ENCODE measurements at places on chromosomes 3 and 15.
A peak's percentile ranks its signal among the peaks of the same experiment; 100 is the strongest.

DNA sequence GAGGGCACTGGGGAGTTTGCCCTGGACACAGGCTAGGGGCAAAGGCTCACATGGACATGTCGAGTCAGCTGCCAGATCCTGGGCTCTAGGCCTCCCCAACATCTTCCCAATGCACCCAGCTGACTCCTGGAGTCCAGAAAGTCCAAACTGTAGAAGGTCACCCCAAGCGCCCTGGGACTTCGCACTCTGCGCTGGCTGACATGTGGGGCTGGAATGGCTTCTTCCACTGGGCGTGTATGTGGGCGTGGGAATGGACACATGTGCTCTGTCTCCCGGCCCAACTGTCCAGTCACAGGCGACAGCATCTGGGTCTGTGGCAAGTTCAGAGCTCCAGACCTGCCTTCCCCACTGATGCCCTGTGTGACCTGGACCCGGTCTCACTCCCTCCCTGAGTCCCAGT, 13.2 kb upstream of the FURIN start:
- no peak for DNase-seq

DNA sequence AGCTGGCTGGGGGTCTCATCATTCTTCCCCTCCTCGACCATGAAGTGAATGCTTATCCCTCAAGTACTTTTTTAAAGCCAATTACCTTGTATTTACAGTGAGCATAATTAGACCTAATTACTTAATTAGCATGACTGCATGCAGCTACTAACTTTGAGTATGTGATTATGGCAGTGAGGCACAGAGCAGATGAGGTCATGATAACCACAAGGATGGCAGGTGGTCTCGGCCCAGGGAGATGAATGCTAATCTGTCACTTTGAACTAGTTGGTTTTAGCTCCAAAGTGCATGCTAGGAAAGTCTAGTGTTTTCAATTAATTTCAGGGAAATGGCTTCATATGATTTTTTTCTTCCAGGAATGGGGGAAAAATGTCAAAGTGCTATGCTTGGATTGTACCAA, 233.8 kb downstream of the NTRK3 start:
- no peak for DNase-seq

DNA sequence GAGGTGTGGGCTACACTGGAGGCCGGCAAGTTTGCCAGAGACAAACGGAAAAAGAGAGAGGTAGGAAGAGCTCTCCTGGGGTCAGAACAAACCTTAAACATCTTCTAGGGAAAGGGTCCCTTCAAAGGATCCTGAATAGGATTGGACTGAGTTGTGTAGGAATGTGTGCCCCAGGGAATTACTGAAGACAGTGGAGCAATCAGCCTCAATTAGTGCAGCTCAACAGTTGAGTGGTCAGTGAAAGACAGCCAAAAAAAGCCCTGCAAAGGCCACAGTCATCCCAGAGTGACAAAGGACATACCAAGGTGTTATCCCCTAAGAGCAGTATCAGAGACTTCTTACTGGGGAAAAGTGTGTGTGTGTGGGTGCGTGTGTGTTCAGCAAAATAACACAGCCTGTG, 70.3 kb downstream of the NUP210 start:
- no peak for DNase-seq

DNA sequence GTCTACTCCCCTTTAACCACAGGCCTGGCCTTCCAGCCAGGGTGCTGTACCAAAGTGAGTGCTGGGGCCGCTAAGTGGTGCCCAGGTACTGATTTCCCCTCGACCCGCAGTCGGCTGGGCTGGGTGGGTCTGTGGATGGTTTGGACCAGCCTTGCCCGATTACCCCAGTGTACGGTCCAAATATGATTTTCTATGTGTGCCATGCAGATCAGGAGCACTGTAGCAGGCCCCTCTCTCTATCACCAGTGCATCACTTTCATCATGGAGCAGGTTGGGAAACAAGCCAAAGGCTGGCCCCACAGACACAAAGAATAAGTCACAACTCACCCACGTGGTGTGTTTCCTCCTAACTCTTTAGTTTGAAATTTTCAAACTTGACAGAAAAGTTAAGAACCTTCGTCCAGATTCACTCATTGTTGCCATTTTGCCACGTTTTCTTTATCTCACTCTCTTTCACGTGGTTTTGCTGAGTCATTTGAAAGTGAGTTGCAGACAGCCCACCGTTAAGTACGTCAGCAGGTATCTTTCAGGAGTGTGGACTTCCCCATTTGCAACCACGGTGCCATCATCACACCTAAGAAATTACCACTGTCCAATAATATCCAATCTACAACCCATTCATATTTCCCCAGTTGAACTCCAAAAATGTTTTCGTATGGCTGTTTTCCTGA, 37.0 kb downstream of the ZNF710 start:
- peak; percentile 75 for DNase-seq

DNA sequence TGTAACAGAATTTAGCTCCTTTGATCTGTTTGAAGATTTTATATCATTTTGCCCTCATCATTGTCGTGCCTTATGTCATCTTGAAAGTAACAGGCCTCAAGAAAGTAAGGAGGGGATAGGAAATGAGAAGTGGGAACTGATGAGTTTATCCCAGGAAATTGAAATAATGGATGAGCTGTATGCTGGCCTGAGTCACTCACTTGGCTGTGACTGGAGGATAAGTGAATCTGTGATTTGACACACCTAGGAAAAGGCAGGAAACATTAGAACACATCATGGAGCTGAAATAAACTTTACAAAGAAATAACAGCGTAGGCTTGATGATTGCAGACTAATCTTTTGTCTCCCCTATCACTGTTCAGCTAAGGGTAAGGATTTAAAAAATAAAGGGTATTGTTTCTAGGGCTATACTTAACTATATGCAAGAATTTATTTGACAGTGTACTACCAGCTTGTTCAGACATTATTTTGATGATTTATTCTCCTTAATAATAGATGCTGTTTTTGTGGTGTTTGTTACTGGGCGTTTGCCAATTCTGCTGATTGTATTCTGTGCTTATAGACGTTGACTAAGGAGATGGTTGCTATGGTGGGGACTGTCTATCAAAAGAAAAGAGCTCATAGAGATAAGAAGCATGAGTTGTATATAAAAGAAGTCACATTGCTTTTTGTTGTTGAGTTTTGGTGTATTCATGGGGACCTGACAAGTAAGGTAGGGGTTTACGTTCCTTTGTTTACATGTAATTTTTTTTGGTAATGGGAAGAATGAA, 105.6 kb upstream of the ROPN1 start:
- DNase-seq, result no peak

DNA sequence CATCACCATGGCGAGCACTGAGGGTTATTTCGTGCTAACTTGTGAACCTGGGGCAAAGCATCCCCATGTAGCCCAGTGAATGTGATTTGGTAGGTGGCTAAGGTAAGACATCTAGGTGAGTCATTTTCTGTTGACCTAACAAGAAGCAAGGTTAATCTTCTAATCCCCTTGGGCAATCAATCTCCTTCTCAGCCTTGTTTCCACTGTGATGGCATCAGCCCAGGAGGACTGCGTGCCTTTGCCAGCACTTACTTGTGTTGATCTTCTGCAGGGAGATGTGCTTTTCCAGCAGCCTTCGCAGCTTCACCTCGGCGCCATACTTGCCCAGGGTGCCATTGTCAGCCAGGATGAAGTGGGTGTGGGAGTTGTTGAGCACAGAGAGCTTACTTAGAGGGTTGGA, 35.7 kb downstream of the TRPM1 start:
- no peak for DNase-seq

- no peak for DNase-seq
Measured at GRCh38 chr3:5136211-5136918, 14.3 kb downstream of the ARL8B start.

GRCh38 chr3:177039490-177040274, 157.6 kb downstream of the TBL1XR1 start:
- no peak for DNase-seq

DNA sequence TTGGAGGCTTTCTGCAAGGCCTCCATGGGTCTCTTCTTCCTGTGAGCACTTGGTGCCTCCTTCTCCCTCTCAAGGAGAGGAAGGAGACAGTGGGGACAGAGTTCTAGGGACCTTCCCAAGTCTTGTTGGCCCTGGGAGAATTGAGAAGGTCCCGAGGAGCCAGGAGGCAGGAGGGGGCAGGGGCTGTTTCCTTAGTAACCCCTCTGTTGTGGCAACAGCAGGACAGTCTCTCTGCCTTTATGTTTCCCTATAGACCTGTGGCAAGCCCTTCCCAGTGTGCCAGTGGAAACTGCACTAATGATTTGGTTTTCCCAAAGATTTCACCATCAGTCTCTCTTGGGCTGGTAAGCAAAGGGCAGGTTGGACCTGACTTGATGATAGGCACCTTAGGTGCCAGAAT, 87.8 kb upstream of the GALNT15 start:
- no peak for DNase-seq

DNA sequence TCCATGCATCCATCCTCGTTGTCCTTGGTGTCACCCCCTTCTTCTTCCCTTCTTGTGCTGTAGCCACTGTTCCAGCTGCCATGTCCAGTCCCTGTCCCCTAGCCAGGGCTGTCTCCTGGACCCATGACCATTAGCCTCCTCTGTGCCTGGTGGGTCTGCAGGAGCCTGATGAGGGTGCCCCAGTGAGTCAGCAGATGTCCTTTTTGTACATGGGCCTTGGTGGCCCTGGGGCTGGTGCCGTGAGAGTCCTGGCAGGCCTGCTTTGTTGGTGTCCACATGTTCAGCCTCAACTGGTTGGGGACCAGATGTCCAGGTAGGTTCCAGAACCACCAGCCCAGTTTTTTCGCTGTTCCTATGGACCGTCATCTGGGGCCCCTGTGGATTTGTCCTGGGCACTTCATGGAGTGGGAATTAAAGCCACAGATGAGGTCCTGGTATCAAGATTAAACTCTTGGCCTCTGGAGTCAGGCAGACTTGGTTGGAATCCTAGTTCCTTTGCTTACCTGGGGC, 66.1 kb downstream of the FBLN2 start:
- no peak for DNase-seq

GRCh38 chr3:11596387-11596786, 47.3 kb downstream of the VGLL4 start:
- DNase-seq, result no peak

- DNase-seq, result no peak
Measured at GRCh38 chr3:25043749-25044148, 384.3 kb upstream of the RARB start.

- DNase-seq, result no peak
Measured at GRCh38 chr3:133750259-133750656, 4.1 kb downstream of the TF start.

GRCh38 chr3:155418407-155418806, 124.9 kb upstream of the STRIT1 start:
- DNase-seq, result no peak

GRCh38 chr3:126963261-126964190, 19.4 kb upstream of the PLXNA1 start:
- DNase-seq, result no peak

Data from stimulated activated CD4-positive, alpha-beta T cell treated with anti-CD3 and anti-CD28 coated beads, Interleukin-1b, Interleukin-23, amount 100 ng/mL, for 48 hours (primary cell).